IMR-90 (cell line): ENCODE measurements at places on chromosomes 4 and X.

DNA sequence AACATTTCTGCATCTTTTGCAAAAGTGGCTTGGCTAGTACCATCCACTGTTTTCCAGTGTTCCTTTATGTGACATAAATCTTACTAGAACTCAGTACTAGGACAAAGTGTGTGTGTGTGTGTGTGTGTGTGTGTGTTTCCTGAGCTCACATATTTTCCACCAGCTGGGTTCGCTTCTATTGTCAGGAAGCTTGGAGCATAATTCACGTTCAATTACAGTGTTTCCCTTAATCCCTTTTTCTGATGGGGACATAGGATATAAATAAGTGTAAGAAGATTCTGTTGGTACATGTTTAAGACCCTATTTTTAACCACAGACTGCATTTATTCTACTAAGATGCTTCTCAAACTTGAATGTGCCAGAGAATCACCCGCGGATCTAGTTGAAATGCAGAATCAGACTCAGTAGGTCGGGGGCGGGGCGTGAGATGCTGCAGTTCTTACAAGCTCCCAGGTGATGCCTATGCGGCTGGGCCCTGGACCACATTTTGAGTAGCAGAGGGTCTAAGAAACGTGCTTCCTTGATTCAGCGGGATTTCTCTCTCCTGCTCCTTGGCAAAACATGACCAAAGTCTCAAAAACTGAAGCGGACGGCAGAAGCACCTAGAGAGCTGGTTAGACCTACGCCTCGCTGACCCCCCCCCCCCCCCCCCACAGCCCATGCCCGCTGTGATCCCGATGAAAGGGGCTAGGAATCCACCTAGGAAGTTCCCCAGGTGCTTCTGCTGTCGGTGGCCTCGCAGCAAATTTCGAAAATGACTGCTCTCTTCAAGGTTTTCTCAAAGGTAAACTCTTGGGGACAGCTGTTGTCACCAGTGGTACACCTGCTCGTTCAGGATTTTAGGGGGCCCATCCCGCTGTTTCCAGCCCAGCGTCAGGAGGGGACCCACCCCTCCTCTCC is 797 bp downstream of the CD99L2 start:
- DNase-seq = no peak

GRCh38 chr4:100781435-100781834 is 263.6 kb upstream of the EMCN start:
- no peak for DNase-seq

DNA sequence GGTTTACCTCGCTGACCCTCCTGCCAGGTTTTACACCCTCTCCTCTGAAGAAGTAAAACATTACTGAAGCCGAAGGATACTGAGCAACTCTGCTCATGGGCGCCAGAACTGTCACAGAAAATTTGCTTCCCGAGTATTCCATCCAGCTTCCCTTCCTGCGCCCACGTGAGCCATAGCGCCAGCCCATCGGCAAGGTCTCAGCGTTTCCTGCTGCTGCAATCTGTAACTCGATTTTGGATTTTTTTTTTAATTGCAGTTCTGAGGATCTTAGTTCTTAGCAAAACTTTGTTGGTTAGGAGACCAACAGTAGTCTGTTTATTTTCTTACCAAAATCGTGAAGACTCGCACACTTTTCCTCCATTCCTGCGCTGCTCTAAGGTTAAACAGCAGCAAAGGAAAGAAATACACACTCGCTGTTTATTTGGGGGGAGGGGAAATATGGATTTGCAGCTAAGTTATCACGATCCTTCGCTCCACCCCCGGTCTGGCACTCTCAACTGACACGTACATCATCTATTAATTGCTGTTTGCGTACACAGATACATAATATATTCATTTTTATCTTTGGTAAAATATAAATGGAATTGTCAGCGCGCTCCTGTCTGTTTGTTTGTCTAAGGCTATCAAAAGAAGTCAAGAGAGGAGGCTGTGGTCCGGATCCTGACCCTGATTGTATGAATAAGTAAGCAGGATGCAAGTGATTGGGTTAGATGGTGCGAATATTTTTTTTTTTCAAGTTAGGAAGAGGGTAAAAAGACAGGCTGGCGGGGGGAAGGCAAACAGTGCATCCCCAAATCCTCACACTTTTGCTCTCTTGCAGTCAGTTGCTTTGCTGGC is at the start of gene TLL1:
Gene TLL1, plus strand, starts transcription at position 777 of the 837 bp plus-strand sequence. CDS start 668 bp downstream, outside the sequence.
- DNase-seq = no peak

- no peak for DNase-seq
These were observed 134.6 kb downstream of the AASDH start for GRCh38 chr4:56252561-56253152.

GRCh38 chr4:57034520-57034919 is 55.8 kb downstream of the POLR2B start:
- DNase-seq = no peak

GRCh38 chr4:101148551-101148950 is 198.8 kb downstream of the PPP3CA start:
- DNase-seq = no peak

DNA sequence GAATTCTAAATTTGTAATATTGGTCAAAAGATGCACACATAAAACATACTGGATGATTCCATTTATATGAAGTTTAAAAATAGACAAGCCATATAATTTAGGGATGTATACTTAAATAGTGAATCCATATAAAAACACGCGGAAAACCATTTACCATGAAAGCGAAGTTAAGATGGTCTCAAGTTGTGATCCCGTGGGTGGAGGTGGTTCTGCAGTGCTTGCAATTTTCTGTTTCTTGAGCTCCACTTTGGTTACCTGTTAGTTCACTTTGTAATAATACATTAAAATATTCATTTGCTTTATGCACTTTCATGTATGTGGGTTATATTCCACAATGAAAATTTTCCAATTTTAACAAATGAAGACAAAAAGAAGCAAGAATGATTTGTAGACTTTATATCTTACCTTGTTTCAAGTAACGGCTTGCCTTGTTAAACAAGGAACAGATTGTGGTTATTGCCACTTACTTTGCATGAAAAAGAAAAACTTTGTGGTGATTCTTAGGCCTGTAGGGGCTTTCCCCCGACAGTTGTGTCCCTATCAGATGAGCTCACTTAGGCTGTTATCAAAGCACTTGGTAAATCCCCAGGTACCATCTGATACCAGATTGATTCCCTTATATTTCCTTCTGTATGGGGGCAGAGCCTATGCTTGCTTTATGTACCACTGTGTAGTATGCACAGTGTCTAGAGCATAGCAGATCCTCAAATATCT is 12.2 kb downstream of the UCP1 start:
- DNase-seq = no peak
